ENCODE measurements at places on chromosomes 3 and 15. TPM values are rescaled to one million over a fixed set of nuclear protein-coding genes. Genes with fewer than 3 reads are reported as not detected.

DNA sequence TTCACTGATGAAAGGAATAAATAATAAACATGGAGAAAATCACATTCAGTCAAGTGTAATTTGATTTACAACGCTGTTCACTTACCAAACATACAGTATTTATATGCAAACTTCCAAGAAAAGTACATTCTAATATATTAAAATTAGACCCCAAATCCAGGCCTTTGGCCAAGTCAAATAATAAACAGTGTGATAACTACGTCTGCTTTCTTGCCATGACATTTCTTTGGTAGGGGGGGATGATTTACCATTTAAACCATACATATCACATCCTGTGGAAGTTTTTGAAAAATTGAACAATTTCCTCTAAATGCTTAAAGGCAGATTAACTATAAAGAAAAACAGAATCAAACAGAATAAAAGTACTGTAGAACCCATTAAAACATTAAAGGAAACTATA lies 368.2 kb upstream of the WNT5A start:
- DNase-seq = no peak

DNA sequence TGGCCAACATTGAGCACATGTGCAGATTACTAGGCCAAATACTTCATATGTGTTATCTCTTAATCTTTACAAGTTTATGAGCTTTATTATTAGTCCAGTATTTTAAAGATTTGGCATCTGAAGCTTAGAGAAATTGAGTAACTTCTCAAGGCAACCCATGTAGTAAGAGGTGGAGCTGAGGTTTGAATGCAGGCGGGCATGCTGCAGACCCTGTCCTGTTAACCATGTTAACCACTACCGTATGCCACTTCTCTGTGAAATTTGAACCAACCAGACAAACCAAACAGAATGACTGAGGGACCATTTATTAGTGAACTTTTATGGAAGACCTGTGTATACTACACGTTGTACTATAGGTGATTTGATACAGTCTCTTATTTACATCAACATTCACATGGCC lies 49.7 kb downstream of the MEF2A start:
- no peak for DNase-seq

GRCh38 chr3:33957176-33957575 lies 158.7 kb downstream of the PDCD6IP start:
- no peak for DNase-seq

- DNase-seq = peak; percentile 72
Observed at GRCh38 chr3:15269091-15269989, 63.0 kb downstream of the SH3BP5 start.

DNA sequence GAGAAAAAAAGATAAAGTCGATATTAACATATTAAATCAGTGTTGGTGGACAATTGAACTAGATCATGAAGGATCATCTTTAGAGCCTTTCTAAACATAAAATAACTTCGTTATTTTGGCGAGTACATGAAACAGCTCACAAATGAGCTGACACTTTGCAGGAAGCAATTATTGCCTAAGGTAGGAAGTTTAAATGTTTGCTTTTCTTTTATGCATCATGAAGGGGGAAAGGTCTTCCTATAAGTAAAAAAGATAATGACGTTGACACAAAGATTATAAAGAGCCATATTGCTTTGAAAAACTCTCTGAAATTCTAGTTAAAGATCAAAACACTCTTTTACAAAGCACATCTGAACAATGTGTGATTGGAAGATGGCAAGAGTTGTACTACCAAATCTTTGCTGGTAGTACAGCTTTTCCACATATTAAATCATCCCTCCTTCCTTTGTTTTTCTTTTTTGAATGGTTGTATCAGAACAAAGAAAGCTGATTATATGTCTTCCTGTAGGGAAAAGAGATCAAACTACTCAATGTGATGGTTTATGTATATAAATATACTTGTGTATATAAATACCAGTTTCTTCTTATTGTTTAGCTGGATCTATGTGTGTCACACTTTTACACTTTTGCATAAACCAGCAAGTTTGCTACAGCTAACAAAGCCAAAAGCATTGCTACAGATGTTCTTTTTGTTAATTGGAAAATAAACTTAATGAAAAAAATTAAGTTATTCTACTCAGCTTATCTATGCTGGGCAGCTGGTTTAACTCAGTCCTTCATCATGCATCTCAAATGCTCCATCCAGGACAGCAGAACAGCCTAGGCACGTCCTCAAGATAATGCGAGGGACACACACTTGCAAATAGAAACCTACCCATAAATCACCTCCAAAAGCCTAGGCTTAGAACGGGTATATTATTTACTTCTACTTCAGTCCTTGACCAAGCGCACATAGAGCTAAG lies 850.8 kb upstream of the ROBO1 start:
- no peak for DNase-seq

DNA sequence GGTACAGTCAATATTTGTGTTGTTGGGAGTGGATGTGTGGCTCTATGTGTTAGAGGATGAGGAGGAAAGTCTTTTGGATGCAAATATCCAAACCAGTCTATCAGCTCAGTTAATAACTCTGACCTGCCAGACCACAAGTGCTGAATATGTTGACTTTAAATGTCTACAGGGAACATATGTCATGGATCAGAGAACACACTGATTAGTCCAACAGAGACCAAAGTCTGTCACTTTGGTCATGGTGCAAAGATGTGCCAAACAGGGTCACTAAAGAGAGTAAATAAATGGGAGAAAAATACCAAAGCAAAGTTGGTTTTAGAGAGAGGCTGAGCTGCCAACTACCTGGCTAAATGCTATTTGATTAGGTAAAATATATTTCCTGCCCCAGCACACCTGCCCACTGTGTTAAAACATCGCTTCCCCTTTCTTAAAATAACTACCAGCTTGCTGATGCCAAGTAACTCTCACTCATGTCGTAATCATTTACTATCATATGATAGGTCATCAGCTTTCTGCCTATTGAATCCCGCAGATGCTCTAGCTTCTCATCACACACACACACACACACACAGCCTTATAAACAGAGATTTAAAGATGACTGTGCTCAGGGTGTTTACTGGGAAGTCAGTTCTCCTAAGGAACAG lies 173.3 kb downstream of the PDZRN3 start:
- no peak for DNase-seq

GRCh38 chr3:134381076-134381475 lies 6.8 kb upstream of the AMOTL2 start:
- no peak for DNase-seq

DNA sequence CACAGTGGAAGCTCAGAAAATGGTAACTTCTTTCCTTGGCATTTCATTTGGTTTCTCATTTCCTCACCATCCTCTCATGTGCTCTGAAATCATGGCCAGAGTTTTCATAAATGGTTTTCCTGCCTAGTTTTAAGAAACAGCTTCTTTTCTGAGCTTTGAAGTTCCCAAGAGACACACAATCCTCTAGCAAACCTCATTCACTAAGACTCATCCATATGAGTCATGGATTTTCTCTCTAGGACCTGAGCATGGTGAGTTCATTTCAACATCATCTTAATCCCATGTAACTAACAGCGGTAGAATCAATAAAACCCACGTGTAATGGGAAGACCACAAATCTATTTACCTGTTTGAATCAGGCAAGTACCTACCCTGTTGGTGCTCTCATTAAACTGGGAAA lies 274.5 kb upstream of the LRTM1 start:
- DNase-seq = no peak

DNA sequence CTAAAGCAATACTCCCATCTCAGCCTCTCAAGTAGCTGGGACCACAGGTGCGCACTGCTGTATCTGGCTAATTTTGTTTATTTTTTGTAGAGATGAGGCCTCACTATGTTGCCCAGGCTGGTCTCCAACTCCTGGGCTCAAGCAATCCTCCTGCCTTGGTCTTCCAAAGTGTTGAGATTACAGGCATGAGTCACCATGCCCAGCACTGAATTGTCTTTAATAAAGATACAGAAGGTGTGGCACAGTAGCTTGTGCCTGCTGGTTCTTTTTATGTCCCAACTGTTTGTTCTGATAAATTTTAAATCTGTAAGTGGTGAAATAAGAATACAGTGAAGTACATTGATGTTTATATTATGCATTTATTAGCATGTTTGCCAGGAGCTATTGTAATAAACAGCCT lies 20.6 kb upstream of the TRAK1 start:
- DNase-seq = no peak

- DNase-seq = no peak
Observed at GRCh38 chr3:147369661-147370123, 36.7 kb downstream of the ZIC4 start.

GRCh38 chr3:14602006-14602803 lies 49.4 kb upstream of the CCDC174 start:
- DNase-seq = no peak

GRCh38 chr3:112247900-112248299 lies 46.1 kb downstream of the SLC9C1 start:
- no peak for DNase-seq

Gene TICRR
- 1.6 TPM for total RNA-seq

Gene CYP1A2
- total RNA-seq = not detected

Gene ZNF80
- not detected for total RNA-seq

Gene RCCD1
- total RNA-seq = 20.7 TPM

Gene GP9
- 0.90 TPM for total RNA-seq

Gene DHX30
- total RNA-seq = 45.7 TPM

Data from mucosa of descending colon (tissue), 3 donors.